ENCODE measurements at places on chromosomes 6 and 20.
A peak's percentile ranks its signal among the peaks of the same experiment; 100 is the strongest.

DNA sequence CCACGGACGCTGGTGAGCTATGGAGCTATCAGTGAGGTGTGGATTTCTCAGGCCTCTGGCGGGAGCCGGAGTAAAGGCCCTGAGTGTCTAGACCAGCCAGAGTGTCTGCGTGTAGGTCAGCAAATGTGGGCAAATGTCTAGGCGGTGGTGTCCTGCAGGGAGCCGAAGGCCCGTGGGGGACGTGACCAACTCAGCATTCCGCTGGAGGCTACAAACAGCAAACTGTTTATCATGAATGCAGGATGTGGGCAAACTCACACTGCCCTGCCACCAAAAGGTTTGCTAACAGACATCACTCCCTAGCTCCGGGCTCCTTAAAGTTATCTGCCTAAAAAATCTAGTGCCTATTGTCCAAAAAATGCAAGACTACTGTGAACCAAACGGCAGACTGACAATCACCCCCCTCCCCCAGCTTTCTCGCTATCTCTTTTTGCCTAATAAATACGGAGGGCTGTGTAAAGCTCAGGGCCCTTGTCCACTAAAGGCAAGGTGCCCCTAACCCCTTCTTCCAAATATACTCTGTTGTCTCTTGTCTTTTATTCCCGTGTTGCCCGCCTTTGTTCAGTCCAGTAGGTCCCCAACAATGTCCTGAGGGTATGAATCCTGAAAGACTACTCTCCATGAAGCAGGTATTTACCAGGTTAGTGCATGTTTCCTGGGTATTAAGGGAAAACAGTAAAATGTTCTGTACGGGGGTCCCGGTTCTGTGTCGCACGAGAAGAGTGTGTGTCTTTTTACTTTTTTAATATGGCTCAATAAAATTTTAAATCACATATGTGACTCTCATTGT, 29.0 kb upstream of the AFDN start:
- DNase-seq: no peak

GRCh38 chr6:22940581-22941290, 371.4 kb downstream of the HDGFL1 start:
- no peak for DNase-seq

DNA sequence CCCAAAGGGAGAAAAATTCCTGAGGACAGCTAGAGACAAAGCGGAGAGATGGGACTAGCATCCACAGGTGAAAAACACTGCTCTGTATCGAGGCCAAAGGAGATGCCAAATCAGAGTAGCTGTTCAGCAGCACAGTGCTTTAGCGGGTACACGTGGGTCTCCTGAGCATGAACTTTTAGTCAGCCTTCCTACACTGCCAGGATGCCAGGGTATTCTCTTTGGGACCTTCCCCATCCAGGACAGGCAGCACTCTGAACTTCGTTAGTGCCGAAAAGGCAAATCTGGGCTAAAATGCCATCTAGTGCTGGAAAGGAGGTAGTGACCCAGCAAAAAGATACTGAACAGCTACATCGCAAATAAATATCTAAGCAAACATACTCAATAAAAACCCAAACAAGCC, 64.9 kb downstream of the C6orf58 start:
- no peak for DNase-seq

- DNase-seq: peak; percentile 63
Observed at GRCh38 chr20:20860078-20860806, 147.8 kb upstream of the RALGAPA2 start.

- no peak for DNase-seq
Observed at GRCh38 chr6:81063891-81064290, 688.6 kb downstream of the TENT5A start.

DNA sequence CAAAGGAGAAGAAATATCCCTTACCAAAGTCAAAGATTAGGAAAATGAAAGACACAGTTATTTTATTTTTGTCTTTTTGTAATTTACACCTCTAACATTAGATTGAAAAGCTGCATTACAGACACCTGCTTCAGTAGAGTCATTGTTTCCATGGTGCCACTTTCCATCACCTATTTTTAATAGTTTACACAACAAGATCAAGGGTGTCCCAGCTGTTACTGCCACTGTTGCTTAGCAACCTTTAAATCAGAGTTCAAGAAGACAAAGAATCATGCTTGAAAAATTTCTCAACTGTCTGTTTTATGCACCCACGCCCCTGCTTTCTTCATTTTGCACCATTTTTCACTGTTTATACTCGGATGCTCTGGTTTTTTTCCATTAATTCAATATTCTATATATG, 668.2 kb upstream of the GJE1 start:
- DNase-seq: no peak

DNA sequence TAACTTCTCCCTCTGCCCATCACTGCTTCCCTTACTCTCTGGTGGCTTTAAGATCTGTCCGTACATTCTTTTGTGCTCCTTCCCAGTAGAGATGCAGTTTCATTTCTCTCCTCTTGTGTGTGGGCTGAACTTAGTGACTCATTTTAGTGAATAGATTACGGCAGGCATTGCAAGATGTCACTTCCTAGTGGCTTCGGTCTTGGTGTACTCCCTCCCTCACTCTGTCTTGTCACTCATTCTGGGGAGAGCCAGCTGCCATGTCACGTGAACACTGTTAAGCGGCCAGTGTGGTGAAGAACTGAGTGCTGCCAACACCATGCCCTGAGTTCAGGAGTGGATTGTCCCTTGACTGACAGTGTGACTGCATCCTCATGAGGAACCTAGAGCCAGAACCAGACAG, 115.9 kb downstream of the OTOR start:
- no peak for DNase-seq

DNA sequence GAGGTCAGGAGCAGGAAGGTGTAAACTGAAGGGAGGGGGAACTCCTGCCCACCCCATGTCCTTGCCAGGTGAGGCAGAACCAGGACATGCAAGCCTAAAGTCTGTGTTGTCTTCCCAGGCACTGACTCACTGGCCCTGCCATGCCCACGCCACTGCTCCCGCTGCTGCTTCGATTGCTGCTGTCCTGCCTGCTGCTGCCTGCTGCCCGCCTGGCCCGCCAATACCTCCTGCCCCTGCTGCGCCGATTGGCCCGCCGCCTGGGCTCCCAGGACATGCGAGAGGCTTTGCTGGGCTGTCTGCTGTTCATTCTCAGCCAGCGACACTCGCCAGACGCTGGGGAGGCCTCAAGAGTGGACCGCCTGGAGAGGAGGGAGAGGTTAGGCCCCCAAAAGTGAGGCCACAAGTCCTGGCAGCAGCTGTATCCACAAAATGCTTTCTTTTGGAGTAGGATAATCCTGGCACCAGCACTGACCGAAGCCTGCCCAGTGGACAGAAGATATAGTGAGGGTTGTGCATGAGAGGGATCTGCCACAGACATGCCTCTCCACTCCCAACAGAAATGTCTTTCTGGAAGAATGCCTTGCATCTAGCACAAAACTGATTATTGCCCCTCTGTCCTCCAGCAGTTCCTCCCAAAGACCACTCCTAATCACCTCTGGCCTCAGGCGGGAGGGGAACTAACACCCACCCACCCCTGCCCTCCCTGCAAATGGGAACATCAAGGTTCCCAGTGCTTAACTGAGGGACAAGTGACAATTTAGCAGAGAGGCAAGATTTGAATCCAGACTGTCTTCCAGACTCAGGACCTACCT, 812 bp downstream of the MYMX start:
- no peak for DNase-seq

DNA sequence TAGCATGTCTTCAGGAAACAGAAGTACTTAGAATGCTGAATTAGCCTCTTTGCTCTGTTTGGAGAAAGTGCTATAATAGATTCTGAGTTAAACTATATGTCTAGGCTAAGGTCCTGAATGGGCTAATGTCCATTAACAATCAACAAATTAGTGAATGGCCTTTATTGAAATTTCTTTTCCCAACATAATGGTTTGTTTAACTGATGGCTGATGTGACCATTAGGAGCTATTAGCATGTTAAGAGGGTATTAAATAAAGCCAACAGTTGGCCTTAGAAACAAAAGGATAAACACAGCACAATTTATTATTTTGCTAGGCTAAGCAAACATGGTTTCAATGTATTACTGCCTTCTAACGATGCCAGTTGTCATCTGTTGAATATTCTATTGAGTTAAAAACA, 234.3 kb upstream of the HS3ST5 start:
- no peak for DNase-seq

Measured in activated T-helper 1 cell treated with Interleukin-2 at 50 U/mL for 16 hours (primary cell).